ENCODE measurements at places on chromosomes 7 and 10.
A peak's percentile ranks its signal among the peaks of the same experiment; 100 is the strongest.

- DNase-seq, result no peak
Measured at GRCh38 chr10:58475322-58476277, 37.1 kb upstream of the BICC1 start.

GRCh38 chr7:14446829-14447228, 455.7 kb downstream of the DGKB start:
- no peak for DNase-seq

DNA sequence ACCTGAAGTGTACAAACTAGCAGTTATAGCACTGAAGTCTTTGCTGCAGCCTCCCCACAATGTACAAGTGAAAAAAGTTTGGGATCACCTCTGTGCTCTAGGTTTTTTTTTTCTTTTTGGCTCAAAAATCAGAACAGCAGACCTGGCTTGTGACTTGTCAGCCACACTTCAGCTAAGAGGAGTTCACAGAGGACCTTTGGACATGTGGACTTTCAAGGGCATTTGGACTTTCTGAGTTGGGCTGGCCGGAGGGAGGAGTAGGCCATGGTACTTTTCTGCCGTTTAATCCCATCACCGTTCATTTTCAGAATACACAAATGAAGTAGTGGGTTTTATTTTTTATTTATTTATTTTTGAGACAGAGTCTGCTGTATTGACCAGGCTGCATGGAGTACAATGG, 21.9 kb upstream of the ACSL5 start:
- no peak for DNase-seq

GRCh38 chr7:14604606-14605005, 297.9 kb downstream of the DGKB start:
- DNase-seq, result peak; percentile 23

- no peak for DNase-seq
Measured at GRCh38 chr7:27101171-27101956, 1.1 kb downstream of the HOXA2 start.

DNA sequence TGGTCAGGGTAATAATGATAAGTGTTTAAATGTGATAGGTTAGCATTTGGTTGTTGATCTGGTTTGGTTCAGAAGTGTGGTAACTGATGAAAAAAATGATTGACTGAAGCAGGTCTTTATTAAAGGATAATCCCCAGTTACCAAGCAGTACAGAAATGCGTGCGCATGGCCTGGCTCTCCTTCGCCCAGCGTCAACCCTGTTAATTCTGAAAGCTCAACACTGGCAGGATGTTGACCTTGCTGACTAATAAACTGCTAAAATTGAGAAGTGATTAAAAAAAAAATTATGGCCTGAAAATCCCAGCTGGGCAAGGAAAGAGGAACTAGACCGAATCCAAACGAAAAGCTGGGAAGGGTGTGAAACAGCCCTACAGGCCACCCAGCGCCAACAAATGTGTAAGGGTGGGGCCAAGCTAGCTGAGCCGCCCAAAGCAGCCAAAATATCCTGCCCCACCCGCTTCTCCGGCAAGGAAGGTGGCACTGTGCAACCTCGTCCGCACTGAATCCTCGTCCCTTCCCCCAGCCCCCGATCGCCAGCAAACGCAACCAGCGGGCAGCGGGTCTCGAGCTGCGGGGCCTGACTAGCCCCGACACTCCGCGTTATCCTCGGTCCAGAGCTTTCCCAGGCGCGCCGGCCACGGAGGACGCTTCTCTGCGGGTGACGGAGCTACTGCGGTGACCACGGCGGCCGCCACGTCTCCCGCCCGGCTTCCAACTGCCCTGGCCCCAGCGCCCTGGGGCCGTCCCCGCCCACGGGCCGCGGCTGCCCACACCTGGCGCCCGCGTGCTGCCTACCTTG, 561 bp downstream of the SHTN1 start:
- DNase-seq, result peak; percentile 45

GRCh38 chr7:21497072-21497471, 45.8 kb upstream of the DNAH11 start:
- DNase-seq, result peak; percentile 53
